Naive thymus-derived CD4-positive, alpha-beta T cell (primary cell): ENCODE measurements at places on chromosomes 3 and 15. TPM values are rescaled to one million over a fixed set of nuclear protein-coding genes. Genes with fewer than 3 reads are reported as not detected.

DNA sequence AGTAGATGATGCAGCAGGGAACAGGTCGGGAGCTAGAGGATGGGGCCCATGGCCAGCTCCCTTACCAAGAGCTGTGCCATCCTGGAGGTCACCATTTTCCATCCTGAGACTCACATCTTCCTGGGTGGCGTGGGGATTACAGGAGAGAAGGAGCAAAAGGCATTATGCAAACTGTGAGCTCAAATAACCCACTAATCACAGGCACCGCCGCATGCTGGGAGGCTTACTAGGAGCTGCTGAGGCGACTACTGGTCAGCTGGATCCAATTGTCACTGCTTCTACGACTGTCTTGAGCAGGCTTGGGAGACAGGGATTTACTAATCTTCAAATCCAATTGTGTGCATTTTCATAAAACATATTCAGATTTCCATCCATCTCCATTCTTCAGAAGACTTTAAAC, 12.5 kb upstream of the KBTBD12 start:
- no peak for DNase-seq

DNA sequence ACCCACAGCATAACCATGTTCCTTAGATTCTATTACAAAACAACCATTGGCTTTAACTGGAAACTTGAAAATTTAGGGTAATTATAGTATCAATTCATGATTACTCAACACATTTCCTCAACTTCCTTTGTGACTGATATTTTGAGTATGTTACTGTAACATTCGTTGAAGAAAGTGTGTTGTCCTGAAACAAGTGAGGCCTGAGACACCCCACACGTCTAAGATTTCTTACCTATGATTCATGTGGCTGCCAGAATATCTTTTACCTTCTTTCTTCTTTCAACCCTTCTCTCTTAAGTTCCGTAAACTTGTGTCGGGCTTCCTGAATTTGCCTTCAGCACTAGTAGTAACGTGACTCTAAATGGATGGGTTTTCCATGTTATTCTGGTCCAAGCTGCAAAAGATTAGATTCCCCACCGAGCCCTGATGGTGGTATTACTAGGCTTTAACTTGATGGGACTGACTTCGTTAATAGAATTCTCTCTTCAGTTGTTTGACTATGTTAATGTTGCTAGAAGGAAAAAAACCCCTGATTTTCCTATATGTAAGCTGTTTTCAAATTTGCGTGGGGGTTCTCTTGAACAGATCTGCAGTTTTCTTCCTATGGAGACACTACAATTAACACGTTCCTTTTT, 296.0 kb upstream of the ICE2 start:
- DNase-seq, result no peak

GRCh38 chr3:124809039-124809438, 78.1 kb downstream of the ITGB5 start:
- DNase-seq, result no peak

DNA sequence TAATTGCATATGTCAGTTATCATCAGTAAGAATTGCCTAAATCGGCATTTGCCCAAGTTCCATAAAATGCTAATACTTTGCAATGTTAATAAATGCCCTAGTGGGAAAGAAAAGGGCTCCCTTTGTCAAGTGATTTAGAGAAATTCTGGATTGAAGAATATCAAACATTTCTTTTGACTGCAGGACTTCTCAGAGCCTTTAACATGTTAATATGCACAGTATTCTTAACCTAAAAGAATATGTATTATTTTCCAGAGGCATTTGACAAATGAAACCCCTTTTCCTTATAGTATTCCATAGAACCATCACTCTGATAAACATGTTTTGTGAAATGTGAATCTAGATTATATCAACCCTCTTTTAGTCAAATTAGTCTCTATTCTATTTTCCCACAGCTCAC, 452.2 kb upstream of the WNT5A start:
- DNase-seq, result no peak

- no peak for DNase-seq
Measured at GRCh38 chr3:98233468-98233867, 30.6 kb upstream of the OR5H6 start.

DNA sequence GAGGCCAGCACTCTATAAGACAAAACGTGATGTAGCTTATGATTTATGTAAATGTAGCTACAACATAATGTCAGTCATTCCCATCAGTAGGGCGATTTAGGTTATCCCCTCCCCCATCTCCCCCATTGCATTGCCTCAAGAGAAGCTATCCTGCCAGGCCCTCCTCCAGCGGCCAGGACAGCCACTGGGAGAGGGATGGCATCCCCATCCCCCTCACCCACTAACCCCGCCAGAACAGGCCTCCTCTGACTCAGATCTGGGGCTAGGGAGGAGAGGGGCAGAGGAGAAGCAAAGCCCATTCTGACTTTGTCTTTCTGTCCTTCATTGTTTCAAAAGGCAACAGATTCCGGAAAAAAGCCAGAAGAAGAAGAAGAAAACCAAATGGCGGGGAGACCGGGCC, 32.6 kb upstream of the ESYT3 start:
- DNase-seq, result no peak

DNA sequence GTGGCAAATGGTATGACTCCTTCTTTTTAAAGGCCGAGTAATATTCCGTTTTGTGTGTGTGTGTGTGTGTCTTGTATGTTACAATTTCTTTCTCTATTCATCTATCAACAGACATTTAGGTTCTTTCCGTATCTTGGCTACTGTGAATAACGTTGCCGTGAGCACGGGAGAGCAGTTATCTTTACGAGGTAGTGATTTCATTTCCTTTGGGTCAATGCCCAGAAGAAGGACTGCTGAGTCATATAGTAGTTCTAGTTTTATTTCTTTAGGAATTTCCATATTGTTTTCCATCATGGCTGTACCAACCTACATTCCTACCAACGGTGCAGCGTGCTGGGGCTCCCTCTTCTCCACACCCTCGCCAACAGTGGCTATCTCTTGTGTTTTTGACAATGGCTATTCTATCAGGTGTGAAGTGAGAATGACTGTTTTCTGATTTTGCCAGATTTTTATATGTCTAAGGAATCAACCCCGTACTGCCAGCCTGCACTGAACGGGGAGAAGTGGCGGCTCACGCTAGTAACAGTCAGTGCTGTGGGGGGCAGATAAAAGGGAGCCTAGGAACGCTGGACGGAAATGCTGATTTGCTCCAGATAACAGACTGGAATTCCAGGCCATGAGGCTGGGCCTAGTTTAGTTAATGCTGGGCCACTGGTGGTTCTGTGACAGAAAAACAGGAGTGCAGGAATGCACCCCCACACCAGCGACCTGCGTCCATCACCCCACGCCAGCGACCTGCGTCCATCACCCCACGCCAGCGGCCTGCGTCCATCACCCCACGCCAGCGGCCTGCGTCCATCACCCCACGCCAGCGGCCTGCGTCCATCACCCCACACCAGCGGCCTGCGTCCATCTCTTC, 168.1 kb downstream of the XXYLT1 start:
- DNase-seq, result no peak

DNA sequence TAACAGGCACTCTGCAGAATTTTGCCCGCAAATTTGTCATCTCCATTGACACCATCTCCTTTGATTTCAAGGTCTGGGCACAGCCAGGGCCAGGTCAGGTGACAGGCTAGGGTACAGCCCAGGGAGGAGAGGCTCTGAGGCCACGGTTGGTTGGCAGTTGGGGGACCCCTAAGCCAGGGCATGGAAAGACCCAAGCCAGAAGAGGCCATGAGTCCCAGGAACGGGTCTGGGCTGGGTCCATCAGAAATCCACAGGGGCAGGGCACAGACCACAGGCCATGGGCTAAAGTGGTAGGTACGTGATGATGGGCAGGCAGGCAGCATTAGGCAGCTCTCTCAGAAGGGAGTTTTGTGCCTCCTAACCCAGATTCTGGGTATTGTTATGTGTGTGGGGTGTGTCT, 45.8 kb downstream of the SEMA3G start:
- DNase-seq, result no peak

DNA sequence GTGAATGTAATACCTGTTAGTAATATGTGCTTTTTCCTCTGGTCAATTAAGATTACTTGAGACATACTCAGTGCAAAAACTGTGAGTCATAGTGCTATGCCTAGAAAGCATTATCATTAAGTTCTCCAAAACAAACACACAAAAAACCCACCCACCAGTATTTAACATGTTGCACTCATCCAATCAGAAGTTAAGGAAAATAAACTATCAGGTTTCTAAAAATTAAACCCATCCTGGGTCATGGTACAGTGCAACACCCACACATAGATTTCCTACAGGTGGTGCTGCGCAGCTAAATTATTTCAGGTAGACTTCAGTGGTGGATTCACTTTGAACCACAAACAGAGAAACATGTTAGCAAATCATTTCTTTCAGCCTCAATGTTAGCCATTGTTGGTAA, 264.4 kb upstream of the VEPH1 start:
- no peak for DNase-seq

GRCh38 chr3:148309390-148310035, 388.2 kb upstream of the AGTR1 start:
- no peak for DNase-seq

- DNase-seq, result no peak
Measured at GRCh38 chr3:186619787-186620212, 6.9 kb downstream of the AHSG start.

GRCh38 chr3:71962561-71963240, 177.8 kb upstream of the PROK2 start:
- DNase-seq, result no peak

DNA sequence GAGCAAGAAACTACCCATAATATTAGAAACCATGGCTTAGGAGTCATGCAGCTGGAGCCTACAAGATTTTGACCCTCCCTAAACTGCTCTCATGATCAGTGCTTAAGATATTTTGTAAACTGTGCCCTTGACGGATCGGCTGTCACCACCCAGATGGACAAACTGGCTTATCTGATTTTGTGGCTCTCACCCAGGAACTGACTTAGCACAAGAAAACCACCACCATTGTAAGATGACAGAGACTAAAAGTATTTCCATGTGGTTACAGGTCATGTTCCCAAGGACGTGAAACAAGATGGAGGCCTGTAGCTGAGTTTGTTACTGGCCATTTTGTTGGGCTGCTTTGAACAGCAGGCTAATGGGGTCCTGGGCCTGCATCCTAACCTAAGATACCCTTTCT, 940.9 kb downstream of the OTOL1 start:
- no peak for DNase-seq

- peak; percentile 38 for DNase-seq
Measured at GRCh38 chr3:15099364-15100098, 583 bp upstream of the RBSN start.

- no peak for DNase-seq
Measured at GRCh38 chr3:177800561-177800960, 603.3 kb upstream of the TBL1XR1 start.

DNA sequence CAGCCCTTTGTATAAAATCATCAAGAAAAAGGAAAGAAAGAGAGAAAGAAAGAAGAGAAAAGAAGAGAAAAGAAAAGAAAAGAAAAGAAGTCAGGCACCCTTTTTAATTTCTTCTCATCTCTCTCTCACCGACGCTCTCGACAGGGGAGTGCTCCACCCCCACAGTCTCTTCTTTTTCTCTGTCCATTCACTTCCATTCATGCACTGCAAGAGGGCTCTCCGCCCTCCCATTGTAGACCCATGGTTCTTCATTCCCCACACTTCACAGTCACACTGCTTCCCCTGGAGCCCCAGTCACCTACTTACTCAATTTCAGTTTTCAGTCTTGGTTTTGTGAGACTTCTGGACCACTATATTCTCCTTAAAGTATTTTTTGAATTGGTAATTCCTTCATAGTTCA, 254.7 kb downstream of the SOX2 start:
- DNase-seq, result no peak

- no peak for DNase-seq
Measured at GRCh38 chr15:62624547-62625378, 417.8 kb upstream of the TPM1 start.

DNA sequence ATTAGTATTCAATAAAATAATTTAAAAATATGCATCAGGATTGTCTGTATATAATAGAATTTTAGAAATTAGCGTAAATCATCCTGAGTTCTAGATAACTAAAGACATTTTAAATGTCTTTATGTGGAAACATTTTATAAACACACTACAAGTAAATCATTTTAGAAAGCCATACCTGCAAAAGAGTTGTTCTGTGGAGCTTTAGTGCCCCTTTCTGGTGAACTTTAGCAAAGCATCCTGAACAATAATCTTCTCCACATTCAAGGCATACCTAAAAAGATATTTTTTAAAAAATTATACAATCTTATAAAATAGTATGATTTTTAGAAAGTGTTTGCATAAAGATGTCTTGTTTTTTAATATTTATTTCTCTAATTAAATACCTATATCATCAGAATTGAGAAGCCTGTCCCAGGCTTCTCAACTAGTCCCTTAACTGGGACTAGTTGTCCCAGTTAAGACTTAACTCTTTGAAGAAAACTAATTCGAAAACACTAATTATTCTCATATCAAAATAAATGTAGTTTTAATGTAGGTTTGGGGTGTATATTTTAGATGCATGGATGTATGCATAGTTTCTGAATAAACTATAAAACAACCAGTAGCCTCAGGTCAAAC, 29.7 kb downstream of the ZBBX start:
- DNase-seq, result no peak

GRCh38 chr3:107065094-107065861, 312.0 kb upstream of the CCDC54 start:
- no peak for DNase-seq

- no peak for DNase-seq
Measured at GRCh38 chr3:109336291-109336861, 970 bp downstream of the DPPA4 start.

GRCh38 chr3:49422379-49423248, at the start of gene AMT:
TSS of gene AMT (minus strand) at chr3:49422473. CDS start at chr3:49422450, 23 bp downstream.
- no peak for DNase-seq

DNA sequence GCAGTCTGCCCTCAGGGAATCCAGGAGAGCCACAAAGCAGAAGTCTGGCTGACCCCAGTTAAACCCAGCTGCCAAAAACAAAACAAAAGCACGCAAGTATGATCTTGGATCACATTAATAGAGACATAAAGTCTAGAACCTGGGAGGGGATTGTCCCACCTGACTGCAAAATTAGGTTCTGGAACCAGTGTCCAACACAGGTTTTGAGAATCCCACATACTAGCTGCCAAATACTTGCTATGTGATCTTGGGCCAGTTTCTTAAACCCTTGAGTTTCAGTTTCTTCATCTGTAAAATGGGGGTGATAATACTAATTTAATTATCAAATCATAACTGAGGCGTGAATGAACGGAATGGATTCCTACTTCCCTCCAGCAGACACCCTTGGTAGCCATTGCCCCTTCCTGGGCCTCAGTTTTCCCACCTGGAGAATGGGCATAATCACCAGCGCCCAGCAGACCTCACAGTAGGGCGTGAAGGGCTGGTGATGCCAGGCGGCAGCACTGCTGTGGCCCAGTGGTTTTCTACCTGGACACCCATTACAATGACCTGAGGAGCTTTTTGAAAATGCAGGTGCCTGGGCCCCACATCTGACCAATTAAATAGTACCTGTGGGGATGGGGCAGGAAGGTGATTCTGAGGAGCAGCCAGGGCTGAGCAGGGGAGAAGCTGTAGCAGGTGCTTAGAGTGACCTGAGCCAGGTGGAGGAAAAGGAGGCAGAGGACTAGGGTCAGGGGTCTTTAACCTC, 32.2 kb downstream of the GRIP2 start:
- DNase-seq, result no peak

- no peak for DNase-seq
Measured at GRCh38 chr3:167820102-167820865, 84.8 kb downstream of the SERPINI1 start.

- DNase-seq, result no peak
Measured at GRCh38 chr3:136120373-136121348, 75.5 kb downstream of the MSL2 start.

The C2CD4A gene
- not detected for polyA plus RNA-seq

The SYNPR gene
- polyA plus RNA-seq, result not detected

The KPNA1 gene
- 39.8 TPM for polyA plus RNA-seq

The FAM219B gene
- 27.7 TPM for polyA plus RNA-seq

The BAHD1 gene
- 2.2 TPM for polyA plus RNA-seq

The COL6A6 gene
- not detected for polyA plus RNA-seq

The TFRC gene
- 12.6 TPM for polyA plus RNA-seq

The DPPA2 gene
- polyA plus RNA-seq, result not detected

The SNTN gene
- not detected for polyA plus RNA-seq

The GOLGA6D gene
- polyA plus RNA-seq, result not detected

The ITIH3 gene
- not detected for polyA plus RNA-seq
